A172 (cell line): ENCODE measurements at places on chromosomes 12 and 14.
A peak's percentile ranks its signal among the peaks of the same experiment; 100 is the strongest.

GRCh38 chr14:20799892-20800544 is 2.6 kb downstream of the RNASE1 start:
- DNase-seq, result no peak

GRCh38 chr14:33207467-33208017 is 268.9 kb downstream of the NPAS3 start:
- no peak for DNase-seq

DNA sequence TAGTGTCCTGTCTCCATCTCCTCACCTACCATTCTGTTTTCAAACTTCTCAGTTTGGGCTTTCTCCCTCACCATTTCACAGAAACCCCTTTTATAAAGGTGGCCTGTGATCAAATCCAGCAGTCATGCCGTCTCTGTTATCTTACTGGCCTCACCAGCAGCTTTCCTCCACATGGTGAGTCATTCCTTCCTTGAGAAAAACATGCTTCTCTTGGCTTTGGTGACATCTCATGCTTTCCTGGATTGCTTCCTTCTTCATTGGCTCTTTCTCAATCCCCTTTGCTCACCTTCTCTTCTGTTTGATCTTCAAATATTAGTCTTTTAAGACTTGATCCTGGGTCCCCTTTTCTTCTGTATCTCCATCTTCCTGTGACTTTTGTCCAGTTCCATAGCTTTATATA is 164.9 kb downstream of the ANO4 start:
- peak; percentile 43 for DNase-seq

DNA sequence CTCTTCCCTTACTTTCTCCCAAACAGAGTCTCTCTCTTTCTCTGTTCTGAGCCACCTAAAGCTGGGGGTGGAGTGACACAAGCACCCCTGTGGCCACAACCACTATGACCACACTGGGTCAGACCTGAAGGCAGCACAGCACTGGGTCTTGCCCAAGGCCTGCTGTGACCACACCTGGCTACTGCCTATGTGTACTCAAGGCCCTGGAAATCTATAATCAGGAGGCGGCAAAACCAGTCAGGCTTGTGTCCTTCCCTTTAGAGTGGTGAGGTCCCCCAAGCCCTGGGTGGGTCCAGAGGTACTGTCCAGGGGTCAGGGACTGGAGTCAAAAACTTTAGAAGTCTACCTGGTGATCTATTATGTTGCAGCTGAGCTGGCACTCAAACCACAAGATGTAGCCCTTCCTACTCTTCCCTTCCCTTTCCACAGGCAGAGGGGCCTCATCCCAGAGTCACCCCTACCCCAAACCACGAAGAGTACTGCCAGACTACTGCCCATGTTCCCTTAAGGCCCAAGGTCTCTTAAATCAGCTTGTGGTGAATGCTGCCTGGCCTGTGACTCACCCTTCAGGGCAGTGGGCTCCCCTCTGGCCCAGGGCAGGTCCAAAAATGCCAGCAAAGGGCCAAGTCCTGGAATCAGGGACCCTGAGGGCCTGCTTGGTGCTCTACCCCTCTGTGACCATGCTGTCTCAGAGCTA is 179.8 kb upstream of the DYRK2 start:
- DNase-seq, result no peak

GRCh38 chr12:58939399-58940100 is 19.2 kb upstream of the LRIG3 start:
- no peak for DNase-seq

GRCh38 chr12:124993626-124994436 is at the start of gene BRI3BP:
Gene BRI3BP, plus strand, starts transcription at chr12:124993645. Its CDS starts 146 bp downstream, at chr12:124993791.
- DNase-seq, result no peak

DNA sequence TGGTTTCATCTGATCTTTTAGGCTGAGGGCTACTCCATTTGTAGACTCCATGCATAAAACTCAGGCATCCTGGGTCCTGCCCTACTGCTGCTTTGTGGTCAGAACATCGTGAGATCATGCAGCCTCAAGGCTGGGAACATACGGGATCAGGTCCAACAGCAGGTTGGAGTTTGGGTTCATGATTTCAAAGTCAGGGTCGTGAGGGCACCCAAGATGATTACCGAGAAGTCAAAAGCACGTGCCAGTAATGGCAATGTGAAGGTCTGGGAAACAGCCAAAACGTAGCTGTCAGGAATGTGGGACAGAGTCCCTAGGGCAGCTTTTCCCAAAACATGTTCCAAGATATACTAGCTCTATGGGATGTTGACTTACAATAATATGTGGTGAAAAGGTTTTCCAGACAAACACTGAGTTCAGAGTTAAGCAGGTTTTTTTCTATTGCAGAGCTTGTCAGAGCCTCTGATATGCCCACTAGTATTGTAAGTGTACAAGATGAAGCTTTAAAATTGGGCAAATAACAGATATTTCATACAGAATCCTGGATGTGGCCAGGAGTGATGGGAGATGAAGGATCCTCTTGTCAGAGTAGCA is 130.3 kb upstream of the DNM1L start:
- no peak for DNase-seq

- no peak for DNase-seq
Observed at GRCh38 chr12:112792301-112792700, 753 bp downstream of the RPH3A start.

GRCh38 chr12:69514111-69514510 is 43.9 kb downstream of the FRS2 start:
- DNase-seq, result no peak

- no peak for DNase-seq
Observed at GRCh38 chr12:104855599-104855998, 102.5 kb downstream of the SLC41A2 start.

- DNase-seq, result no peak
Observed at GRCh38 chr12:92021666-92022035, 124.0 kb downstream of the BTG1 start.

GRCh38 chr12:4813741-4814140 is 93.5 kb downstream of the GALNT8 start:
- no peak for DNase-seq

- no peak for DNase-seq
Observed at GRCh38 chr14:100309028-100309737, 2.9 kb upstream of the SLC25A29 start.

GRCh38 chr12:48716168-48716492 is 377 bp downstream of the CCNT1 start:
- DNase-seq, result no peak

GRCh38 chr14:100618318-100618693 is 31.1 kb upstream of the BEGAIN start:
- DNase-seq, result no peak

DNA sequence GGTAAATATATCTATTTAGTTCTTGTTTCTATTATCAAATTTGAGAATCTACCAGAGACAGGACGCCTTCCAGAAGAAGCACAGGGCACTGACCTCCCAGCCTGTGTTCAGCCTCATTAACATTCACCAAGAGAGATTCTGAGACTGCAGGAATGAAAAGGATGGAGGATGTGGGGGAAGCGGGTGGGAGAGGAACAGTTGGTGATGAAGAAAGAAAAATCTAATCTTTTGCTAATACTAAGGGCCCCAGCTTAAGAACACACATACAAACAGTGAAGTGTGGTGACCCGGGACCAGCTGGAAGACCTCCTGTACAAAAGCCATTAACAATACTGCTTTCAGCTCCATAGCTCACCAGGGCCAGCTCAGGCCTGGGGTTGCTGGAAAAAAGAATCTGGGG is 160.5 kb downstream of the NUAK1 start:
- DNase-seq, result no peak

GRCh38 chr12:71780237-71780822 is 25.7 kb downstream of the RAB21 start:
- DNase-seq, result peak; percentile 10

- DNase-seq, result no peak
Observed at GRCh38 chr14:89489761-89490437, 72.9 kb upstream of the FOXN3 start.

DNA sequence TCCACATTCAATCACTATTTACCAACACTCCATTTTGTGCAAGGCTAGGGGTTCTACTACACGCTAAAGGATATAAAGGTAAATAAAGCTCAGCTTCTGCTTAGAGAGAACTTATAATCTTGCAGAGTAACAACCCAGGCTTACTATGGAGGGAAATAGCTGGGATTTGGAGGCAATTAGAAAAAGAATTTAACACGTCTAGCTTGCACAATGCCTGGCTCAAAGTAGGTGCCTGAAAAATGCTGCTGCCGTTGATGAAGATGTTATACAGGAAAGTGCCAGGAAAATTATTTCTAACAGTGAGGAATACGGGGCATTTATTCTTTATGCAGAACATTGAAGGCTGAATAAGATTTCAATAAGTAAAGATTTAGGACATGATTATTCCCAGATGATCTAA is 214.2 kb downstream of the KITLG start:
- no peak for DNase-seq

- no peak for DNase-seq
Observed at GRCh38 chr14:78614593-78614992, 444.4 kb downstream of the NRXN3 start.

DNA sequence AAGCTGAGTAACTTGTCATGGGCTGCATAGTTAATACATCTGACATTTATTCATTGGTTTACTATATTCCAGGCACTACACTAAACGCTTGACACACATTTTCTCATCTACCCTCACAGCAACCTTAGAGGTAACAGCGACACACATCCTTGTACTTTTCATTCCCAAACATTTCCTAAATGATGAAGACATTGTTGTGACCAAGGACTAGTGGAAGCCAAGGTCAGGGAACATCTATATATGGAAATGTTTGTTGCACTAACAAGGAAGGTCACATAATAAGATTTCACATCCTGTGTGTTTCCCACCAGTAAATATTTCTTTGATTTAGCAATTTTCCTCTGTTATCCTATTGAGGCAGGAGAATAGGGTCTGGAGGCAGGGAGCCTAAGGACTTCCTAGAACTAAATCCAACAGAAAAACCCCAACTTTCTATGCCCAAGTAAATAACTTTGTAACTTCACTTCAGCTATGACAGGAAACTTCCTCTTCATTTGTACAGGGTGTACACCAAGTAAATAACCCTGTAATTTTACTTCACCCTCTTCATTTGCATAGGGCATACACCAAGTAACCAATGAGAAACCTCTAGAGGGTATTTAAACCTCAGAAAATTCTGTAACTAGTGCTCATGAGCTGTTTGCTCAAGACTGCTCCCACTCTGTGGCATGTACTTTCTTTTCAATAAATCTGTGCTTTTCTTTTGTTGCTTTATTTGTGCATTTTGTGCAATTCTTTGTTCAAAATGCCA is 48.4 kb downstream of the ZNF641 start:
- DNase-seq, result no peak

- DNase-seq, result no peak
Observed at GRCh38 chr12:66493819-66494218, 185.1 kb downstream of the GRIP1 start.

- DNase-seq, result no peak
Observed at GRCh38 chr12:70845268-70845667, 75.3 kb downstream of the PTPRR start.

- peak; percentile 39 for DNase-seq
Observed at GRCh38 chr12:70644861-70645260, 7.6 kb upstream of the PTPRB start.

GRCh38 chr12:100166232-100166631 is 23.6 kb upstream of the BLTP3B start:
- DNase-seq, result no peak

DNA sequence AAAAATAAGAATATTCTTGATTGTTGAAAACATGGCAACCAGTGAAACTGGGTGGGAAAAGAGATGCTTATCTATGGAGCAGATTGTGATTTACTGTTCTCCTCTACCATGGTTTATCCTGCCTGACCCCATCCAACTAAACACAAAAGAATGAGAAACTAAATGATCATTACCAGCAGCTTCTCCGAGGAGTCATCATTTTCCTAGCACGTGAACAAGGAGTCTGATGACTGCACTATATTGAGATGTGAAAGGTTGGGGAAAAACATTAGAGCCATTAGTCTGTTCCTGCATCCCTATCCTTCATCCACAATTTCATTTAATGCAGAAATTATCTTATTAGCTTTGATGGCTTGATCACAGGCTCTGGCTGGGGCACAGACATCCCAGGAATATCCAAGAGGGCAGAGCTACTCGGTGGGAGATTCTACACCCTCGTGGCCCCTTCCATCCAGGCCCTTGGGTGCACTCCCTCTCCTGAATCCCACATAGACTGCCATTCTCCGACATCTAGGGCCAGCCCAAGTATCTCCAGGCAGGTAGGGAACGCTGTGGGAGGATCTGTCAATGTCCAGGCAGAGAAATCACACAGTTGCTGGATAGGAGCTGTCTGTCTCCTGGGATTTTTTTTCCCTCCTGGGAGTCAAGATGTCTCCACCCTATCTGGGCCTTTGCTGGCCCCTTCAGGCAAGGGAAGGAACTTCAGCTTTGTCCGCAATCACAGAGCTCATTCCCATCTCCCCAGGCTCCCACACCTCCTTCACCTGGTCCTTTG is 43.3 kb upstream of the DHRS4 start:
- peak; percentile 44 for DNase-seq

GRCh38 chr12:24574538-24574937 is 374.4 kb downstream of the BCAT1 start:
- no peak for DNase-seq

- no peak for DNase-seq
Observed at GRCh38 chr14:45149602-45150001, 13.9 kb downstream of the FANCM start.

- no peak for DNase-seq
Observed at GRCh38 chr12:121807642-121808347, 4.0 kb downstream of the SETD1B start.
